ENCODE measurements at places on chromosomes 7 and 10.

DNA sequence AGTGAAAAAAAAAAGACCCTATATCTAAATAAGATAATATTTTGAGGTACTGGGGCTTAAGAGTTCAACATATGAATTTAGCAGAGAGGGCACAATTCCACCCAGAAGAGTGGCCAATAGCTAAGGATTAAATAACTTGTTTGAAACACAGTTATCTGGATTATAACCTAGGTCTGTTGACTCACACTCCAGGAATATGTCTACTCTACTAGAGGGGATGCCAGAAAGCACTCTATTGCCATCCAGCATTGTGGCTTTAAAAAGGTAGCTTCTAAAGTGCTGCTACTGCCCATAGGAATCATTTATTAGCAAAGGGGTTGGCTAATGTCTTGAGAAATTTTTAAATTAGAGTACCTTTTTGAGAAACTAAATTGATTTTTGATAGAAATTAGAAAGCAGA, 102.2 kb downstream of the PPP1R3A start:
- no peak for DNase-seq

DNA sequence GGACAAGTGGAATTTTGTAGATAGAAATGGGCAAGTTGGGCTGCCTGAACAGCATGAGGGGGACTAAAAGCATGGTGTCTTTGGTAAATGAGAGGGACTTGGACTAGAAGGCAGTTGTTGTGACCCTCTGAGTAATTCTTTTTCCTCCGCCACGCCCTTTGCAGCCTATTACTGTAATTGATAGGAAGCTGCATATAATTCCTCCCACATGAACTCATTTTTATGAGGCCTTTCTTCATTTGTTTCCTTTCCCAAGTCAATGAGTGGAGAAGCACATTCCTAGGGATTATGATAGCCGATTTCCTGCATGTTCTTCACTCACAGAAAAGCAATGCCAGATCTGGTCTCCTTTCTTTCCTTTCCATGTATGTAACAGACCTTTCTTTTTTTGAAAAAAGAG, 27.7 kb downstream of the ZSCAN25 start:
- DNase-seq = peak; percentile 14

DNA sequence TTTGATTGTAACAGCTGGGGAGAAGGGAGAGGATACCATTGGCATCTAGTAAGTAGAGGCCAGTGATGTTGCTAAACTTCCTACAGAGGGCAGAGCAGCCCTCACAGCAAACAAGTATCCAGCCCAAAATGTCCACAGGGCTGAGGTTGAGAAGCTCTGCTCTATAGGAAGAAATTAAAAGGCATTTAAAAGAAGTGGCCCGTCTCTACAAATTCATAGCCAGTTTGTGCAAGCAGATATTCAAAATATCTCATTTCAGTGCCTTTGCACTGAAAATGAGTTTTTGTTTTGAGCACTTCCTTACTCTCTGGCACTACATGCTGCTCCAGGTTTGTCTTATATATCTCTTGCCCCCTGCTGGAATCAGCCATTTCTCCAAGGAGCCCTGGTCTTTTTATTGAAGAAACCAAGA, 330.0 kb downstream of the BBS9 start:
- DNase-seq = peak; percentile 46

GRCh38 chr10:85645053-85645452, 721.5 kb downstream of the GRID1 start:
- no peak for DNase-seq

DNA sequence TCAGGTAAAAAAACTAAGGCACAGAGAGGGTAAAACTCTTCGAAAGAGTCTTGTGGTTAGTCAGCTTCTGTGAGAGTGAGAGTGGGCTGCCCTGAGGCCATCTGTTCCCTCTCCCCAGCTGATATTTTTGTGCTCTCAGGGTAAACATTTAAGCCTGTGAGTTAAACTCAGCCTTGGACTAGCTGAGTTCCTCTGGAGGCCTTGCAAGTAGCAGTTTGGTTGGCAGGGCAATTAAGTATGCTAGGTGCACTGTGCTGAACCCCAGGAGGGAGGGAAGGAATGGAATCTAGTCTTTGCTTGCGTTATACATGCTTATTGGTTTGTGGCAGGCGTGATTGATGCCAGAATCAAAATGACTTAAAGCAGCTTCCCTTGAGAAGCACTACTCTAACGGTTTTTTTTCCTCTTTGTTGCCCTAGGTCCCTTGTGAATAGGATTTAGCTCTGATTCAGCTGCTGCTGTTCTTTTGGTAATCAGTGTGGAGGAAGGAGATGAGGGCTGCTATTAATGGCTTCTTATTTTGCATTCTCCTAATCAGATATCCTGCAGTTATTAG, 140.2 kb downstream of the AUTS2 start:
- no peak for DNase-seq

- no peak for DNase-seq
Measured at GRCh38 chr10:60675236-60675635, 103.0 kb upstream of the CDK1 start.

DNA sequence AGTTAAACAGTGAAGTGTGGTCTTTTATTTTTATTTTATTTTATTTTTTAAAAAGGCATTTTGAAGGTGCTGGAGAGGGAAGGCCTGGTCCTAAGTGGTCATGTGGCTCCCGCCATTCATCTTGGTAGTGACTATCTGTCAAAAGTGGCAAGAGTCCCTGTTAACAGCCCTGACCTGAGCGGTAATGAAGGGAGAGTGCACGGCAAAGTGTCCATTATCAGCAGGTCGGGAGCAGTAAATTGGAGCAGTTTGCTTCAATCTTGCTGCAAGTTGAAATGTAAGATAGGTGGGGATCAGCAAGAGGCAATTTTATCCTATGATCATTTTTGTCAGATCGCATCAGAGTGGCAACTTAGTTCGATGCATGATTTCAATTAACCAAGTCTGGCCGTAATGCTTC, 227.4 kb upstream of the SP4 start:
- DNase-seq = no peak

DNA sequence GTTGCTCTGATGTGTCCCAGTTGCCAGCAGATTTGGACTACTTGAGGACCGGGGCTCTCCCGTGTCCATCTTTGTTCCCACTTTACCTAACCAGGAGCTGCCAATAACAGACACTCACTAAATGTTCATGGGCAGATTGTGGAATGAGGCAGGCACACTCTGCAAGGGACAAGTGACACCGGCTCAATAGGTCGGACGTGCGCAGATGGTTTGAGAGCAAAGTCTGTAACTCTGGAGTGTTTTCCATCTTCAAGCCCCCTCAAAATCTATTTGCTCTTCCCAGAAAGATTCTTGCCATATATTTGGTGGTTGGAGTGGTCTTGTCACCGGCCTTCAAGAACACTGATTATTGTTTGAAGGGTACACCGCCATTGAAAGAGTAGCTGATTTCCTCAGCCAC, 47.2 kb downstream of the THNSL1 start:
- no peak for DNase-seq

- DNase-seq = peak; percentile 80
Measured at GRCh38 chr10:61758433-61758832, 95.7 kb downstream of the CABCOCO1 start.

- DNase-seq = no peak
Measured at GRCh38 chr7:125568799-125569198, 639.2 kb upstream of the POT1 start.

- DNase-seq = no peak
Measured at GRCh38 chr7:75611557-75612178, 119.5 kb downstream of the SPDYE5 start.

DNA sequence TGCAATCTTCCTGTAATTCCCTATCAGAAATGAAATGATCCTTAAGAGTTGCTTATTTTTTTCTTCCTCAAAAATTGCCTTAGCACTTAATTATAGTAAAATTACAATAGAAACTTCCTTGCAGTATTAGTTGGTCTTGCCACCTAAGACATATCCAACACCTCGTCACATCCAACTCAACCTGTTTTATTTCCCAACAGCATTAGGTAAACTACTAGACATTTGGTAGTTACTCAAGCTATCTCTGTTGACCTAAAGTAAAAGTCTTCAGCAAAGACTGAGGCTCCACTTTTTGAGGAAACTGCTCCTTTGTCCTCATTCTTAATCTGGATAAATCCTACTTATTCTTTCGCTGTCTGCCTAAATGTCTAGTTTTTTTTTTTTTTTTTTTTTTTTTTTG, 20.4 kb downstream of the HIBADH start:
- DNase-seq = no peak

GRCh38 chr7:43872406-43873110, 3.2 kb upstream of the MRPS24 start:
- peak; percentile 90 for DNase-seq

GRCh38 chr10:86775056-86775869, 18.8 kb downstream of the BMPR1A start:
- peak; percentile 45 for DNase-seq

- DNase-seq = peak; percentile 4
Measured at GRCh38 chr10:23448802-23449570, 10.1 kb downstream of the OTUD1 start.

DNA sequence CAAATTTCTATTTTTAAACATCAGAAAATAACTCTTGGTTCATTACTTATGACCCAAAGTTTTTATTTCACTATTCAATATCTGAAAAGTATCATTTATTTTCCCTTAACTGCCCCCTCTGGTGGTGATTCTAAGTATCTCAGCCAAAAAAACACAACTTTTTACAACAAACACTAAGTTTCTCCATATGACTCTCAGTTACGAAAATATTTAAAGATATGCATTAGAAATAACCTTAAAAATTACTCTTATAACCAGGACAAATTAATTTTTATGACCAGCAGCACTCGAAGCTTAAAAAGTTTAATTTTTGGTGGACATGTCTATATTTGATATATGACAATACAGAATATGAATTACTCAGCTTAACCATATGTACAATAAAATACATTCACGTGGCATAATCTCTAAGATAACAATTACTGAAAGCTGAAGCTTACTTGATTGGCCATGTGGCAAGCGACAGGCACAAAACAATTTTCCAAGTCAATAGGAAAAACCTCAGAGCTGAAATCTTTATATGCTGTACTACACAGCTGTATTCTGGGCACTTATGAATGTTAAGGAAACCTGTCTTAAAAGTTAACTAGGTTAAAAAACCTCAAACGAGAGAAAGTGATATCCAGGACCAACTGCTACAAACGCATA, 2.3 kb downstream of the HNRNPA2B1 start:
- DNase-seq = peak; percentile 45

- no peak for DNase-seq
Measured at GRCh38 chr7:96738705-96739104, 29.1 kb upstream of the SEM1 start.

- no peak for DNase-seq
Measured at GRCh38 chr10:79310200-79310865, 36.9 kb upstream of the PPIF start.

DNA sequence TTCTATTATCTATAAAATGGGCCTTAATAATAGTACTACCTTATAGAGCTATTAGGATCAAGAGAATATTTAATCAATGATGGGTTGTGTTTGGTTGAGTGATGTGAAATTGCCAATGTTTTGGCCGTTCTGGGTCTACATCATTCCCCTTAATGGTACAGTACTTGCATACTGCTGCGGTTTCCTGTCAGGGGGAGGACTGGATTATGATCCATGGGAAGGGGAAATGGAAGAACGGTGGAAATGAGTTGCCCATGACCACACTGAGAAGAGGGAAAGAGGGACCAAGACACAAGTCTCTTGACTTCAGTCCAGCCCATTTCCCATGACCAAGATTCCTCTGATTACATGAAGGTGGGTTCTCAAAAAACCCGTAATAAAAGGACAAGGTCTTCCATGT, 999 bp upstream of the MRPS24 start:
- peak; percentile 32 for DNase-seq

DNA sequence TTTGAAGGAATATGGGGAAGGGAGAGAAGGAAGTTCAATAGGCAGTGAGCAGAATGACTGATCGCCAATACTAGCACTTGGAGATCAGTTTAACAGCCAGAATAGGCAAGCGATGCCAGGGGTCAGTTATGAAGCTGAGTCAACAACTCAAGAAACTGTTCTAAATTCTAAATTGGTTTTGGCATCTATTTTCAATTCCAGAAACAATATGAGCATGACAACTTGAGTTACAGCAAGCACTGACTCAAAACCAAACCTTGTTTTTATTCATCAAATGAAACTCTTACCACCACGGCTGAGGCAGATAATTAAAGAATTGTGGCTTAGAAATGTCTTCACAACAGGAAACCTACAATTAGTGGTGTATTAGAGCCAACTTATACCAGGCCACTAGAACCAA, 180.5 kb upstream of the ASAH2 start:
- DNase-seq = no peak

DNA sequence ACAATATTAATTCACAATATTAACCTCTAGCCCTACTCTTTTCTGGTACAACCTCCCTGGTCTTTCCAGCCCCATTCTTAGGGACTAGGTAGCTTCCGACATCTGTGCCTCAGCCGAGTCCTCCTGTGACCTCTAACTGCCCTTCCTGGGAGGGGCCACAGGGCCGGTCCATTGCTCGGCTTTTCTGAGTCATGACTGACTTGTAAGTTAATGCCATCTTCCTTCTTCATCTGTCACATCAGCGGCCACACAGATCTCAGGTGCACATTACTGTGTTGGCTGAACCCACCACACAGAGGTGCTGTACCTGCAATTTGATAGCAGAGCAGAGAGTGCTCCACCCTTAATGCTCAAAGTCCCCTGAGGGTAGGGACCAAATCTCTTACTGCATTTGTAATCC, 4.1 kb upstream of the CPA4 start:
- DNase-seq = no peak

- no peak for DNase-seq
Measured at GRCh38 chr7:49443515-49443914, 329.9 kb upstream of the VWC2 start.

- no peak for DNase-seq
Measured at GRCh38 chr7:150648353-150649079, 16.3 kb upstream of the GIMAP6 start.

- no peak for DNase-seq
Measured at GRCh38 chr10:116766837-116767634, 24.7 kb upstream of the HSPA12A start.

DNA sequence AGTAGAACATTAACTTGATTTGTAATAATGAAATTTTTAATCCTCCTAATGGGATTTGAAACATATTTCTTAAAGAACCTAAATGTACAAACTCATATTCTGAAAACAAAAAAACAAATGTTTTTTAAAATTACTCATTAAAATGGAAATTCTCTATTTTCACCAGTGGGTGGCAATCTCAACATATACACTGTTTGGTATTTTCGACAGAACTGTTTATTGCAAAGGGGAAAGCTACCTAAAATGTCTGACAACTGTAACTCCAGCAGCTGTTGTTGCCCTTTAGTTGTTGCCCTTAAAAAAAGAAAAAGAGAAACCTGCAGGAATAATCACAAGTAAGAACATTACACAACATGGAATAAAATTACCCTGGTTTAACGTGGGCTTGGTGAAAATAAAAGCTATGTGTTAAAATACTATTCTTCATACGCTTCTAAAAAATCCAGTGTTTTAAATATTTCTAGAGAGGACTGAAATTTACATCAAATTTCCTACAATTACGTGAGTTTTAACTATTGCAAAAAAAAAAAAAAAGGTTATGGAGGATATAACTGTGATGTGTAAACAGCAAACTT, 54.5 kb downstream of the COL1A2 start:
- peak; percentile 49 for DNase-seq
